ENCODE measurements at places on chromosomes 5 and 9. TPM values are rescaled to one million over a fixed set of nuclear protein-coding genes. Genes with fewer than 3 reads are reported as not detected.

The RETREG1 gene
- 0.84 TPM for total RNA-seq

The ENHO gene
- not detected for total RNA-seq

The TTC23L gene
- total RNA-seq, result under 0.01 TPM

The PCDHA1 gene
- not detected for total RNA-seq
